ENCODE measurements at places on chromosomes 5 and 9.
A peak's percentile ranks its signal among the peaks of the same experiment; 100 is the strongest.

- DNase-seq, result peak; percentile 34
These were observed 79.1 kb downstream of the UGCG start for GRCh38 chr9:111975709-111976108.

DNA sequence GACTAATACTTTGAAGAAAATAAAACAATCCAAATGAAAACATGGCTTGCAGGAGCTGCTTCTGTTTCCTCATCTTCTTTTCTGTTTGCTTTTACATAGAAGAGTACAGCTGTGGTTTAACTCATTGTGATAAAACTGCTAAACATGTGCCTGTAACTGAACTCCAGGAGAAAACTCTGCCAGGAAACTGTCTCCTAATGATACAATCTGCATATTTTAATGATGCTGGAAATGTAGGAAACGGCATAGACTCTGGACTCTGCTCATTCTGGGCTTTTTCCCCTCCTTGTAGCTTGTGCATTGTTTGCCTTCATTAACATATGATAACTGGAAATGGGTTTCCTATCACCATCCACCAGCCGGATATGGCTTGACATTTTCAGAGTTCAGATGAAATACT, 813.3 kb upstream of the WWC1 start:
- no peak for DNase-seq

DNA sequence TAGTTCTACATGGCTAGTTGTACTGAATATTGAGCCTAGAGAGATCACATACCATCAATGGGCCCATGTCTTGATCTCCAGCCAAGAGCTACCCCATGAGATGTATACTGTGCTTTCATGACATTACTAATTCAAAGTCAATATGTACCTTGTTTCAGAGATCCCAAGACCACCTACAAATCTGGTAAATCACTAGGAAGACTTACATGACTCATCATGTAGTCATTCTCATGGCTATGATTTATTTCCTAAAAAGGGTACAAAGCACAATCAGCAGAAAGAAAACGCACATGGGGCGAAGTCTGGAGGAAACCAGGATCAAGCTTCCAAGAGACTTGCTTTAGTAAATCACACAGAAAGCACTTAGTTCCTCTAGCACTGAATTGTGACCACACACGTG, 103.0 kb downstream of the PCSK5 start:
- DNase-seq, result no peak

DNA sequence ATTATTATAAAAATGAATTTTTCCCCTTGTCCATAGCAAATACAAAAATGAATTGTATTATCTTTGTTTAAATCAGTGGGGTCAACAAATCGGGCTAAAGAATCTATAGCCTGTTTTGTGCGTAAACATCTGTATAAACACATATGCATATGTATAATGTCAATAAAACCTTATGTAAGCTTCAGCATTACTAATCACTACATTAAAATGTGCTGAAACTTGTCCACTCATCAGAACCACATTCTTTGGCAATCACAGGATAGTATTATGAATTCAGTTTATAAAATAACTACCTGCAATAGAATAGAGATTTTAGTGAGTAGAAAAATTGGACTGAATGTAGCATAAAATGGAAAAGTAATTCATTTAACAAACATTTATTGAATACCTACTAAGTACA, 30.6 kb downstream of the RGMB start:
- DNase-seq, result no peak

GRCh38 chr5:148416921-148417320, 33.2 kb downstream of the FBXO38 start:
- no peak for DNase-seq

- no peak for DNase-seq
These were observed 93.8 kb upstream of the FAM120A start for GRCh38 chr9:93357649-93358048.

- no peak for DNase-seq
These were observed 43.4 kb downstream of the RXRA start for GRCh38 chr9:134369416-134370212.

Data from CD4-positive, alpha-beta T cell treated with Interleukin-12 subunit alpha and Interleukin-12 subunit beta, for 1 hour (primary cell).